OCI-LY7 (cell line): ENCODE measurements at places on chromosomes 4 and X.

DNA sequence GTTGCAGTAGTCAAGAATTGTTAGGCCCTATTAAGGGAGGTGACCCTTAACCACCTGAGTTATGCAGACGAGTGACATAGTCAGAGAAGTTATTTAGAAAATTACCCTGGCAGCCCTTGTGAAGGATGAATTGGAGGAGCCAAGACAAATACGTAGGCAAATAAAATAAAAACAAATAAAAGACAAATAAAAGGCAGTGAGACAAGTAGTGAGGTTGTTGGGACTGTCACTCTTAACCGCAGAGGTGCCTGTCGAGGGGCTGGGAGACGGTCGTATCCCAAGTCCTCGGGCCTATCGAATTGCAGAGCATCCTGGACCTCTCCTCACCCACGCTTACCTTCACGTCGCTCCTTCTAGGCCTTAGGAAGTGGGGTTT lies 58.0 kb upstream of the ZC4H2 start:
- no peak for DNase-seq

DNA sequence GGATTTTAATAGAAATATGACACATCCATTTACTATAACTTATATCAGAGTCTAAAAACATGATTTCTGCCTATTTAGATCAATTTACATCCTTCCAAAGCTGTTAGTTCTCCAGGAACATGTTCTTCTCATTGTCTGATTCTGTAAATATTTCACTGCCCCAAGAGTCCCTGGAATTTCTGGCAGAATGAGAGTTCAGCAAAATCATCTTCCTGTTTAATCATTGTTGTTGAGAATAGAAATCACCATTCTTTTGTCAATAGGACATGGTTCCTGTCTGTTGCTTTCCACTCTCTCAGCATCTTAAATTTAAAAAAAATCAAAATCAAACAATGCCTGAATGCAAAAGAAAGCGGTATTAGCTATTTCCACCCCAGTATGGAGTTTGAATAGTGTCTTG lies 172.8 kb upstream of the FRMPD4 start:
- DNase-seq = no peak

DNA sequence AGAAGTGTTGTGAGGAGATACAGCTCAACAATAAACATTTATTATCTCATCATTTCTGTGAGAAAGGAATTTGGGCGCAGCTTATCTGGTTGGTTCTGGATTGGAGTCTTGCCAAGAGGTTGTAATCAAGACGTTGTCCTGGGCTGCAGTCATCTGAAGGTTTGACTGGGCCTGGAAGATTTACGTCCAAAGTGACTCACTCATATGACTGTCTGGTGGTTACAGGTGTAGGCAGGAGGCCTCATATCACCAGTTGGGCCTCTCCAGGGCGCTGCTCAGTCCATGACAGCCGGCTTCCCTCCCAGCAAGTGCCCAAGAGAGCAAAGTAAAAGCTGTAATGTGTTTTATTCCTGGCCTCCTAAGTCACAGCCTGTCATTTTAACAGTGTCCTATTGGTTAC lies 106.3 kb downstream of the USP46 start:
- no peak for DNase-seq

DNA sequence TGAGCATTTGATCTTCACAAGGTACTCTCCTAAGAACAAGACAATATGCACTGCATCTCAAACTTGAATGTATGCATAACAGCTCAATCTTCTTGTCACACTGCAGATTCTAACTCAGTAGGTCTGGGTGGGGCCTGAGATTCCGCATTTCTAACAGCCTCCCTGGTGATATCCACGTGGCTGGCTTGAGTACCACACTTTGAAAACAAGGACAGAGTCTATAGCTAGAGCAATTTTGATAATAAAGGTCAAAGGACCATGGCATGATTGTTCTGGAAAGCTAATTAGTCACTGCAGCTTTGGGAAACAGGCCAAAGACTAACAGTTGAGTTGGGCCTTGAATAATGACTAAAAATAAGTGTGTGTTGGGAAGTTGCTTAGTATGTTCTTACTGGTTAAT lies 213.3 kb downstream of the GBA3 start:
- DNase-seq = no peak

DNA sequence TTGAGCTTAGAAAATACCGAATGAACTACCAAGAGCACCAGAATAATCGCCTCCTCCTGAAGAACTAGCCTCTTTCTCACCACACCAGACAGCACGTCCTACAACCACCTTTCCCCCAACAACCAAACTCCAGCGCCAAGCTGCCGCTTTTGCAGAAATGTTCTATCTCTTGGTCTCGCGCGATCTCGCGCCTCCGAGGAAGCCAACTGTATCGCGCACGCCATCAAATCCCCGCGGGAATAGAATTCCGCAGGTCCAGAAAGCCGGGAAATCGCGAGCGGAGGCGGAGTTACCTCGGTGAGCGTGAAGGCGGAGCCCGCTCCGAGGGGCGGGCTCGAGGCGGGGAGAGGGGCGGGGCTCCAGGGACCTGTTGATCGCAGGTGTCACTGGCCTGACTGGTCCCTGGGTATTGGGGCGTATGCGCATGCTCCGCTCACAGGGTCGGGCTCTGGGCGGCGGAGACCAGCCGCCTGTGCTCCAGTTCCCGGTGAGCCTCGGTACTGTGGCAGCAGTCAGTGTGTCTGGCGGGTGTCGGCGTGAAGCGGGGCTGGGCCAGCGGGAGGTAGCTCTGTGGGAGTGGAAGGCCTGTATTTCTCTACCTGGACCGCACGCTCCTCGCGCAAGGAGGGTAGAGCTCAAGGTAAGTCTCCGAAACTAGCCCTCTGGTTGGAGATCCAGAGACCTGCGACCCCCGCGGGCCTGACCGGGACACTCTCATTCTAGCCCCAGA lies at the start of gene USP53:
Gene USP53 (plus strand): TSS at position 480 of the 730 bp plus-strand sequence. CDS start 27,047 bp downstream, outside the sequence.
- DNase-seq = peak; percentile 95

DNA sequence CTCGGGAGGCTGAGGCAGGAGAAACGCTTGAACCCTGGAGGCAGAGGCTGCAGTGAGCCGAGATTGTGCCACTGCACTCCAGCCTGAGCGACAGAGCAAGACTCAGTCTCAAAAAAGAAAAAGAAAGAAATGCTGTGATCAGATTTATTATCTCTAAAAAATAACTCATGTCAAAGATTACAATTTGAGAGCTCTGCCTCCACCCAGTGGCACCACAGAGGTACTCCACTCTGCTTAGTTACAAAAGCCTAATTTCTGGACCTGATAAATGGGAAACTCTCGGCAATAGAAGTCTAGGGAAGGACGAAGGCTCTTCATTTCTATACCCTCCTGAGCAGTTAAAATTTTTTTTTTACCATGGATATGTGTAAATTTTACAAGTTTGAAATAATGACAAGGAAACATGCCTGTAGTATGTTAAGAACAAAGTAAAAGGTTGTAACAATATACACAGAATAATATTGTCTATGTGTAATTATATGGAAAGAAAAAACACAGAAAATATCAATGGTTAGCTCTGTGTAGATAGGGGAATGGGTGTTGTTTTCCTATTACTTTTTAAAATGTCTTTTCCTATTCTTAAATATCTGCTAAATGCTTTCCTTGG lies 149.8 kb downstream of the STIM2 start:
- peak; percentile 78 for DNase-seq

GRCh38 chr4:56505269-56506130 lies at the start of gene ARL9:
ARL9 (plus strand) TSS chr4:56505791; CDS start chr4:56505863, 72 bp downstream.
- DNase-seq = no peak

DNA sequence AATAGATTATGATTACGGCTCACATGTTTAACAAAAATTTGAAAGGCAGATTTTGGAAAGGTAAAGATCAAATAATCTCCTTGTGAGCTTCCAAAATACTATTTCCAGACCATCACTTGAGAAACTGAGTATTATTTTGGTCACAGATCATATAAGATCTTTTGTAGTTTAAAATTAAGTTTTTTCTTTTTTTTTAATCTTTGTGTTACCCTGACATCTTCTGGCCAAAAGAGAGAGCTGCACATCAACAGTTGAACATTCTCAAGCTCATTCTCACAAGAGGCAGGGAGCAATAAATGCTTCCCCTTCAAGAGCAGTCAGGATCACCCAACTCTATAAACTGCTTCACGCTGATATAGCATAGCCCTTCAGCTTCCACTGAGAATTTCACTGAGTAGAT lies 15.9 kb downstream of the TMEM192 start:
- peak; percentile 16 for DNase-seq

DNA sequence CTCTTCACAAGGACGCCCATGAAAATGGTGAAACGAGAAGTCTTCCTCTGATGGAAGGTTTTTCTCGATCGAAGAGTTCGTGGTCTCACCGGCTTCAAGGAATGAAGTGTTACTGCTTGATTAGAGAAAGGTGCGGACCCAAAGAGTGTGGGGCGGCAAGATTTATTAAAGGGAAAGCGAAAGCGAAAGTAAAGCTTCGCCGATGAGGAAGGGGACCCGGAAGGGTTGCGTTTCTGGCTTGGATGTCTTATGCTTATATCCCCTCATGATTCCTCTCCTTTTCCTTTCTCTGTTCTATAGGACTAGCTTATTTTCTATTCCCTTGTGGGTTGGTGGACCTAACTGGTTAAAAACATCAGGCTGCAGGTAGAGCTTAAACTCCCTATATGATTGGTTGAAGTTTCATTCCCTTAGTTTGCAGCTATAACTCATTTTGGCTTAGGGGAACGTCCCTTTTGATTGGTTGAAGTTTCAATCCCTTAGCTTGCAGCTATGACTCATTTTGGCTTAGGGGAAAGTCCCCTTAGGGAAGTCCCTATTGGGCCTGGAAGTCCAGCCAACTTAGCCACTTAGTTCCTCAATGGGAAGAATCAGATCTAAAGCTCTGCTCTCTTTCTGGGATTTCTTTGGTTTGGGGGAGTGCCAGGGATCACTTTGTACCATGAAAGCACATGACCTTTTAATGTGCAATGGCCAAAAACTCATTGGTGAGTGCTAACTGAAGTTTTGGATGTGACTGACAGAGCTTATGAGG lies 1025.0 kb upstream of the PCDH10 start:
- no peak for DNase-seq

DNA sequence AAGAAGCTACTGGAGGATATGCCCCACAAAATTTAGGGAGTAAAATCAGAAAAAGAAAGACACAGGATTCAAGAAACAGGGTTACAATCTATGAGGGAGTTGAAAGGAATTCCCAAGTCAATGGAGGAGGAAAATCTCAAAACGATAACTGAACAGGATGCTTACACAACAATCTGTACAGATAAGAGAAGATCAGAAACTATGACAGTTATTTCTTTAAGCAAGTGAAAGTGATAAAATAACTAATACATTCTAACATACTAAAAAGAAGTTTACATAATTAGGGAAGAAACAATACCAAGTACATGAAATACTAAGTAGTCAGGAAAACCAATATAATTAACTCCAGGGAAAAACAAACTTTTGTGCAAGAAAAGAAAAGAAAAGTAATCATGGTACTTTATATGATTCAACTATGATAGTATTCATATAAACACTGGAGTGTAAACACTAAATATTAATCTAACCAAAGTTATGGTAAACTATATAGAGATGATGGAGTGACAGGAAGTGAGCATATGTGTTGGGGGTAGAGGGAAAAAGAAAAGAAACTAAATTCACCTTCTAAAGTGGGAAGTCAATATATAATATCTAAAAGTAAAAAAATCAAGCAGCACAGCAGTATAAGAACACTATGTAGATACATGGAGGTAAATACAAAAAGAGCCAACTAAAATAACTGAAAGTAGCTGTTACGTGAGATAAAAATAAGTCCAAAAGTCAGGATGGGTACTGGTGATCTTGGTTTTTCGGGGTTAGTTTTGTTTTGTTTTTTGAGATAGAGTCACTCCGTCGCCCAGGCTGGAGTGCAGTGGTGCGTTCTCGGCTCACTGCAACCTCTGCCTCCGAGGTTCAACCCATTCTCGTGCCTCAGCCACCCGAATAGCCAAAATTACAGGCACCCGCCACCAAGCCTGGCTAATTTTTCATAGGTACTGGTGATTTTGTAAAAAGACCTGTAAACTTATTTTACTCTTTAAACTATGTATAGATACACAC lies 99.3 kb downstream of the TEX11 start:
- no peak for DNase-seq

DNA sequence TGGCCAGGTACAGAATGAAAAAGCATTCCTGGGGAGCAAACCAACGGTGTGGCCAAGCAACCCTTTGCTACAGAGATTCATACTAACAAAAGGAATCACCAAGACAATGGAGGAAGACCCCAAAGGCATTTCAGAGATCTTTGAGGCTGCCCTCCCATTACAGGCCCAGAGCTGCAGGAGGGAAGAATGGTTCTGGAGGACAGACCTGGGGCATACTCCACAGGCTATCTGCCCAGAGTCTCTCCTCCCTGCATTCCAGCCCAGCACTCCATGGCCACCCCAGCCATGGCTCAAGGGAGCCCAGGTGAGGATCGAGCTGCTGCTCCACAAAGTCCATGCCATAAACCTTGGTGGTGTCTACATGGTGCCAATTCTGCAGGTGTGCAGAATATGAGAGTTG lies 81.9 kb downstream of the ATP11C start:
- no peak for DNase-seq

- no peak for DNase-seq
Measured at GRCh38 chrX:118350706-118351105, 4.8 kb downstream of the WDR44 start.

DNA sequence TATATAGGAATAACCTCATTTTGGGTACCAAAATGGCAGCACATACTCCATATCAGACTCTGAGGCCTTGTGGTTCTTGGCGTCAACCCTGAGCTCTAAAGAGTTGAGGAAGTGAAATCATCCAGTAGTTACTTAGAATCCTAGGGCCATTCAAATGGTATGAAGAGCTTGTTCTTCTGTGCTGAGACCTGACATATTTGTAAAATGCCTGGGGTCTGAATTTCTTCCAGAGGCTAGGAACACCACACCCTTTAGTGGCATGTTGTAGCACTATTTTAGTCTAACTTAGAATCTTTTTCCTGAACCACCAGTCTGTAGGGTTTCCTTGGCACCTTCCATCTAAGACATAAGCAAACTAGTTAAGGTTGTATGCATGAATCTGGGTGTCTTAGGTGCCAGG lies 18.1 kb upstream of the GDPD2 start:
- DNase-seq = no peak

DNA sequence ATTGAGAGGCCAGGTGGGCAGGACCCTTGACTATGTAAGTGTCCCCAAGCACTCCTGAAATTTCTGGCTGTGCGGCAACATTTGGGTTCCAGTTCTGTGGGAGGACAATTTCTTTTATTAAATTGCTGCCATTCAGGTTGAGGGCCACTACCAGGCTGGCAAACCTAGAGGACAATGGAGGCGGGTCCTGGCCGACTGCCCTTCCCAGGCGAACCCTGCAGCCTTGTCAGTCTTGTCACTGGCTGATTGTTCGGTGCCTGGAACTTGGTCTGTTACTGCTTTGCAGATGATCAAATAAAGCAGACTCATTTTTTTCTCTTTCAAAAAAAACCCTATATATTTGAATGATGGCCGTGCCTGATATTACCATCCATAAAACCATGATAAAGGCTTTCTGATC lies 6.6 kb upstream of the TMEM128 start:
- DNase-seq = no peak
